ENCODE measurements at places on chromosomes 3 and 15. TPM values are rescaled to one million over a fixed set of nuclear protein-coding genes. Genes with fewer than 3 reads are reported as not detected.
A peak's percentile ranks its signal among the peaks of the same experiment; 100 is the strongest.

DNA sequence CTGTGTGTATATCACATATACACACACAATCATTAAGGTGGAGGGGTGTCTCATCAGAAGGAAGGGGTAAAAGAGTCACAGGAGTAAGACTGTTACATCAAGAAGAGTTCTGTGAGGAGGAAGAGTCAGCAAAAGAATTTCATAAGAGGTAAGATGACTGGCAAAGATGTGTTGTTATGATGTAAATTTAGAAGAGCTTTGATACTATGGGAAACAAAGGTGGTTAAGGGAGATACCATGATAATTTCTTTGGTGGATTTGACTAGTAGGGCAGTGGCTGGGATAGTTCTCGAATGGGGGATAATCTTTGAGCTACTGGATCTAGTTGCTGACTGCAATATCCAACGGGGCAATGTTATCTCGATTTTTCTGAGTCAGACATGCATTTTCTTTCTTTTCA, 61.6 kb downstream of the STAG1 start:
- DNase-seq, result no peak

DNA sequence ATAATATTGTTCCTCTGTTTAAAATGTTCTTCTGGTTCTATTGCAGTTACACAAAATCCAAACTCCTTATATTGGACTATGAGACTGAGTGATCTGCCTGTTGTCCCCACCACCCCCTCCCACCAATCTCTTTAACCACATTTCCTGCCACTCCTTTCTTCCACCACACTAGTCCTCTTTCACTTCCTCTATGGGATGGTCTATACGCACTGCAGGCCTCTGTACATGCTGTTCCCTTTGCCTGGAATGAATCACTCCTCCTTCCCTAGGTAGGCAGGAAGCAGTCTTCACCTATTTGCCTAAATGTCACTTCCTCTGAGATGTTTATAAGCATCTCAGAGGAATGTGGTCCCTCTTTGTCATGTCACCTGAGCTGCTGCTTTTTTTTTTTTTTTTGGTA, 4.0 kb downstream of the MAP2K1 start:
- DNase-seq, result no peak

DNA sequence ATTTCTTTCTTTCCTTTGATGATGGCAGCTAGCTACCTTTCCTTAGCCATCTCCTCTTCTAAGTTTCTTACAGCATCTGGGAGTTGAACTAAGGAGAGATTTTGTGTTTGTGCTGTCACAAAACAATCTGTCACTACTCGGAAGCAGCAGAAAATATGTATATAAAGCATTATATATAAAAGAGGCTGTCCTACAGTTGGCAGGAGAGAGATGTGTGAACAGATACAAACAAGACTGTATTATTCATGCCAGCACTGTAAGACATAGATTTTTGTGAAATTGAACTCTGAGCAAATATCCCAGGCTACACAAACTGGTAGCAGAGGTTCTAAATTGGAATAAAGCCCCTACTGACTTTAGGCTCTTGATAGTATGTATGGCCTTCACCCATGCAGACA, 577.5 kb upstream of the NECTIN3 start:
- DNase-seq, result no peak

DNA sequence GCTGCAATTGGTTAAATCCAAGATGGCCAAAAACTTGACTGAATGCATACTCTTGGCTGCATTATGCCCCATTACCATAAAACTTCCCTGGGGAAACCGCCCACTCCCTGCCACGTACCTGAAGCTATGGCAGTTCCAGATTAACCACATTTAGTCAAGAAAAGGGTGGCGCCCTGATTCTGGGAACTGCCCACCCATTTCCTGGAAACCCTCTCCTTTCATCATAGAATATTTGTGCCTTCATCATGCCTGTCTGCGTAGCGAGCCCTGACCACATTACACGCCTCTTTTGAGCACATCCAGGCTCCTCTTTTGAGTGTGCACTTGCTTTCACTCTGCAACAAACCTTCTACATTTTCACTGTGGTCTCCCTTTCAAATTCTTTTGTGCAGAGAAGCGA, 5.2 kb downstream of the LINS1 start:
- peak; percentile 95 for DNase-seq

DNA sequence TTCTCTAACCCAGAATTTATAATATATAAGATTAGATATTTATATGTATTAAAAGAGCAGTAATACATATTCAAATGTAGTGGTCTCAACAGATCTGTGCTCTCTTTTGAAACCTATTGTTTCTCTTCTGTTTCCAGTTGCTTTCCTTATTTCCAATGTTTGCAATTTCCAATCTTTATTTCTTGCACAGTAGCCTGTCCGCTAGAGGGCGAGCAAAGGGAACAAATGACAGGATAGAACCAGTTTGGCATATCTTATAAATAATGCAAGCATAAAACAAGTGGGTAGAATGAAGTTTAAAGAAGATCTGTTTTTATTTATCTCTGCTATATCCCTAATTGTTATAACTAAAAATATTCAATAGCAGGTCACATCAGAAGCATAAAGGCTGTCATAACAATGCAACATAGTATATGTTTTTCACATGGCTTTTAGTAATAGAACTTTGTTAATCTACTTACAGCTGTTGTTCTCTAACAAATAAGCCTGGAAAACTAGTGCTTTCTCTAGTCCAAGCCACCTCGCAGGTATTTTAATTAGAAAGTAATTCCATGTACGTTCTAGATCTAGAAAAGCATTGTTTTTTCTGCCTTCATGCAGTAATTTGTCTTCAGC, 15.1 kb upstream of the TCAIM start:
- DNase-seq, result peak; percentile 54

DNA sequence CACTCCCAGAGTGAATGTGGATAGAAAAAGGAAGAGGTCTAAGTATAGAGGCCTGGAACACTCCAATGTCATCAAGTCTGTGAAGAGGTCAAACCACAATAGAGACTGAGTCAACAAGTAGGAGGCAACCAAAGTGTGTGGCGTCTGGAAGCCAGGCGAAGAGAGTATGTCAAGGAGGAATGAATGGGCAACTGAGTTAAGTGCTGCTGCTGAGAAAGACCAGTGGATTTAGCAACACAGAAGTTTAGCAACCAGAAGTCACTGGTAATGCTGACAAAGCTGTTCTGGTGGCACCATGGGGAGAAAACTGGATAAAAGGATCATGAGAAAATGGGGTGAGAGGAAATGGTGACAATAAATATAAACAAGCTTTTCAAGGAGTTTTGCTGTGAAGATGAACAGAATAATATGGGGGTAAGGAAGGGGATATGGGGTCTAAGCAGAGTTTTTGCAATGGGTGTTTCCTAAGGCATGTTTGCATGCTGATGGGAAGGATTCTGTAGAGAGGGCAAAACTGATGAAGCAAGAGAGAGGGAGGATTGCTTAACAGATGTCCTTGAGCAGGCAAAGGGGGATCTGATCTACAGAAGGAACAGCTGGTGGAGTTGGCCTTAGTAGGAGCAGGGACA, 38.4 kb downstream of the PCOLCE2 start:
- peak; percentile 34 for DNase-seq

DNA sequence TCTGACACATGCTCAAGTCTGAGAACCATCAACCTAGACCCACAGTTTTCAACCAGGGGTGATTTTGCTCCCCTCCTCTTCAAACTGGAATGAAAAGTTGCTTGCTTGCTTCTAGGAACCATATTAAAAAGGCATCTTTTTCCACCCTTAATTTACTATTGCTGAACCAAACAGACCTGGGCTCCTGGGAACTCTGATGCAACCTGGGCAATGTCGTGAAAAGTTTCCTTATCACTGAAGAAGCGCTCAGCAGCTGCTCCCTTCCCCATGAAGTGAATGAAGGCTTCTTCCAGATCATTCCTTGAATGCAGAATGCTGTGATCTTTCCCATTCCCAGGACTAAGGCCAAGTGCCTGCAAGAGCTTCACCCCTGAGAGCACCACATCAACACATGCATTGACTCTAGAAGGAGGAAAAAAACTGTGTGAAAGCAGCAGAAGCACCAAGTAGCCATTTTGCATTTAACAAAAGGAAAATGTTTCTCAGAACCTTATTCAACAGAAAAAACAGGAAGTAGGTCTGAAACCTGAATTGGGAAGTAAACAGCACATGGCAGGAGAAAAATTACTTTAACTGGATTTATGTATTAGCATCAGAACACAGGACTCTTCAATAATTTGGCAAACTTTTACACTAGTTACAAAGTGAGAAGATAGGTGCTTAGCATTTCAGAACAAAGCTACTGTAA, 8.7 kb downstream of the ADPGK start:
- no peak for DNase-seq

DNA sequence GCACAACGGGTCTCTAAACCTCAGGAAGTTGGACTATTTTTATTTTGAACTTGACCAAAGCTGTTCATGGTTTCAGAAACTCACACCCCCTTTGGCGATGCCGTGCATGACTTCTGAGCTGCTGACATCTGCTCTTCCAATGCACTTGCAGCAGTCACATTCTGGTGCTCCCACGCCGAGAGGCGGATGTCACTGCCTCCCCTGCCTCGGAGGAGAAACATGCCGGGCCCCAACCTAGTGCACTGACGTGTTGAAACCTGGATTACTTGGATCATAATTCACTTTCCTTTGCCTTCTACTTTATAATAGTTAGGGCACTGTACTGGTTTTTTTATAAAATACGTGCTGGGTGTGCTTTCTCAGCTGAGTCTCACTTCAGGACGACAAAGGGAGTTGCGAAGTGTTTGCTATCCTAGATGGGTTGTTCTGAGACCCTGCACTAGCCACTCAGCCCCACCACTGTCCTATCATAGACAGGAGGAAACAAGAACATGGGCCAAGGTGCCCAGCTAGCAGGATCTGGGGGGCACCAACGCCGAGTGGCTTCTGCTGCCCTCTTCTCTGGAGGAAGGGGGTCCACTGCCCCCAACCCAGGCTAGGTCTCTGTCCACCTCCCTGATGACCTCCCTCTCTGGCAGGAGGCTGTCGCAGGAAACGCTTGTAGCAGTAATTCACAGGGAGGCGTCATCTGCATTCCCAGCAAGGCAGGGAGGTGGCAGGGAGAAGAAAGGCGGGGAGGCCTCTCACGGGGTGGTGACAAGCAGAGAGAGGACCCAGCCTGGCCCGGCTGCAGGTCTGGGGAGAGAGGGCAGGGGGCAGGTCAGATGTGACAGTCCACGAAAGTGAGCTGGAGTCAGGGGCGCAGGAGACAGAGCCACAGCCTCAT, 158.8 kb upstream of the IQSEC1 start:
- DNase-seq, result no peak

DNA sequence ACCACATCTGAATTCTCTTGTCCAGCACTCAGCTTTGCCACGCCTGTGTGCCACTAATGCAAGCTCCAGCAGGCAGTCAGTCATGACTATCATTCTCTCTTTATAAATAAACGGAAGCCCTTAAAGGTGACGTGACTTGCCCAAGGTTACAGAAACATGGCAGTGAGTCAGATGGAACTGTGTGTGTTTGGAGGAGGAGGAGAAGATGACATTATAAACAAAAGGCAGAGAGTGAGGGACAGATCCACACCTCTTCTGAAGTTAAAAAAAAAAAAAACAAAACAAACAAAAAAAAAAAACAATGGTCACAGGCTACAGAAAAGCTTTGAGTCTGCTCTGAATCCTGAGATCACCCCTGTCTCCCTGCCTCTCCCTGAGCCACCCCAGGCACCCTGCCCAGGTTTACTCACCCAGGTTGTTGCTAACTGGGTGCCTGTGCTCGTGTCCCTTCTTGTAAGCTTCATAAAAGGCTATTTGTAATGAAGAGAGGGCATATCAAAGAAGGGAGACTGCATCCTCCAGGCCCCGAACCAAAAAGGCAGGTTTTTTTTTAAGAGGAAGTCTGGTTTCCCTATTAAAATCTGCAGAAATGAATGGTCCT, 119.7 kb upstream of the PHLDB2 start:
- DNase-seq, result no peak

DNA sequence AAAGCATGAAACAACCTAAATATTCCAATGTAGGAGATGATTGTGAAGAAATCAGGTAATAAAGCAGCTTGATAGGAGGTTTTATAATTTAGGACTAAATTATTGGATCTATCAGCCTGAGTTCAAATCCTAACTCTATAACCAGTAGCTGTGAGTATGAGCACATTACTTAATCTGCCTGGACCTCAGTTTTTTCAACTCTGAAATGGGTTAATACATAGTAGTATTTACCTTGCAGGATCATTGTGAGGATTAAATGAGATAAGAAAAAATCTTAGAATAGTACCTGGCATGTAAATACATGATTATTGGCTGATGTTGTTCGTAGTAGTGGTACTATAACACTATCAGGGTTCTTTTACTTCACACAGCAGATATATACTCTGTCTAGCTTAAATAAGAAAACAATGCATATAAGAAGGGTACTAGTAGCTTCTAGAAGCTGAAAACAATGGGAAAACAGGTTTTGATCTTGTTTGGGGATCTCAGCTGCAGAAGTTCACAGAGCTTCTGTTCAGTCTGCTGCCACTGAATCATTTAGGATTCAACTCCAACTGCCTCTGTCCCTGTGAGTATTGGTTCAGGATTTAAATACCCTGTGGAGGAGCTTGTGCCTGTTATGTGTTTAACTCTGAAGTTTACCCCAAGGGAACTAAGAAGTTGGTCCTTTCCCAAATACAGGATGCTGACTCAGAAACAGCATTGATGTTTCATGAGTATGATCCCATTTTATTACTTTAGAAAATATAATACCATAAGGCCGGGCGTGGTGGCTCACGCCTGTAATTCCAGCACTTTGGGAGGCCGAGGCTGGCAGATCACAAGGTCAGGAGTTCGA, 34.2 kb downstream of the KAT2B start:
- no peak for DNase-seq

DNA sequence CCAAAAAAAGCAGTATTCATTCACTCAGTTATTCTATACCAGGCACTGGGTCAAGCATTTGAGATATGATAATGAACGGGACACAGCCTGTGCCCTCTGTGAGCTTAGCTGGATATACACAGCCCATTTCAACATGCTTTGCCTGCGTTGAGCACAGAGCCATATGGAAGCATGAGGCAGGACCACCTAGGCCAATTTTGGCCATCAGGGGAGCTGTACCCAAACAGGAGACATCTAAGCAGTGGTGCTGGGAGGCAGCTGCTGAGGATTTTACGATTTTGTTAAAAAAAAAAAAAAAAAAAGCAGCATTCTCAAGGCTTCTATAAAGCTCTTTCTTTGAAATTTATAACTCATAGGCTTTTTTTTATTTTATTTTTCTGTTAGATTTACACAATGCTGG, 87.2 kb upstream of the SLC2A2 start:
- no peak for DNase-seq

UNC13C gene
- not detected for total RNA-seq

SLITRK3 gene
- not detected for total RNA-seq

RBP2 gene
- total RNA-seq, result not detected

SPSB4 gene
- not detected for total RNA-seq

MME gene
- total RNA-seq, result not detected
